Naive thymus-derived CD4-positive, alpha-beta T cell (primary cell): ENCODE measurements at places on chromosomes 1 and 21. TPM values are rescaled to one million over a fixed set of nuclear protein-coding genes. Genes with fewer than 3 reads are reported as not detected.

- H3K4me3 ChIP-seq = peak within 1 kb of the TSS; percentile 84
- DNase-seq = peak; percentile 89
- no peaks in the 10 kb centered on the region for H3K4me1 ChIP-seq
- peak within 1 kb of the TSS; percentile 53 for H3K27ac ChIP-seq
Measured at GRCh38 chr1:203026031-203026665, at the start of gene PPFIA4. TSS of gene PPFIA4 (plus strand) at chr1:203026491. CDS start at chr1:203039009, 12,518 bp downstream.

Gene NKAIN1
- not detected for polyA plus RNA-seq

GRCh38 chr1:169015464-169015863, 91.0 kb upstream of the ATP1B1 start:
- no peaks in the 10 kb centered on the region for H3K4me1 ChIP-seq
- no peak overlapping the region for H3K27ac ChIP-seq
- H3K4me3 ChIP-seq = no peak overlapping the region

DNA sequence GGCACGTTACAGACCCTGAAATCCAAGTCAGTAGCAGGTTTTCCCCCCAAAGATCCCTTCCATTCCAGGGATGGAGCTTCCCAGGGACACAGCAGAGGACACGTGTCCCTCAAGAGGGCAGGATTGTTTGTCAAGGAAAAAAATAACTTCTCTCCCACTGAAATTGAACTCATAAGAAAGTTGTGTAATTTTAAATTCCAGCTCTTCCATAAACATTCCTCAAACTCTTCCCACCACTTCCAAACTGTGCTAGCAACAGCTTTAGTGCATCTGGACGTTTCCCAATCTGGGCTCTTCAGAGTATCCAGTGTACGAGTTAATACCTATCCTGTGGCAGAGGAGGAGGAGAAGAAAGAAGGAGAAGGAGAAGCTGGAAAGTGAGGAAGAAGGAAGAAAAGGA, 79.6 kb downstream of the PSMG1 start:
- no peaks in the 10 kb centered on the region for H3K27me3 ChIP-seq
- no peaks in the 10 kb centered on the region for H3K36me3 ChIP-seq
- H3K4me1 ChIP-seq = no peaks in the 10 kb centered on the region

- no peaks in the 10 kb centered on the region for H3K4me1 ChIP-seq
- H3K36me3 ChIP-seq = no peaks in the 10 kb centered on the region
- no peak for DNase-seq
Measured at GRCh38 chr1:5508669-5509330, 483.4 kb downstream of the NPHP4 start.

DNA sequence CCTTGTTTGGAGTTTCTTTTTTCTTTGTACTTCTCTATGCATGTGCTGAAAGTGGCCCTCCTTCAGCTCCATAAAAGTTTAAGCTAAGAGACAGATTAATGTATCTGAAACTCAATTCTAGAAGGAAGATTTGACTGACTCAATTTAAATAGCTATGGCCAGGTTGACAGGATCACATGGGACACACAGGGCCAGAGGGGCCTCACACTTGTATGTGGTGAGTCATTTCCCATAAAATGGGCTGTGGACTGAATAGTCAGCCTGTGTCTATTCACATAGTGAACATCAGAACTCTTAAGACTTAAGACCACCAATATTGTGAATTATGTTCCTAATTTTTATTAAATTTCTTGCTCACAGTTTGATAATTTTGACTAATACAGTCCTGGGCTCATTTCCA, 45.7 kb upstream of the DEPDC1 start:
- H3K4me3 ChIP-seq = no peak overlapping the region
- H3K36me3 ChIP-seq = no peaks in the 10 kb centered on the region
- H3K4me1 ChIP-seq = no peaks in the 10 kb centered on the region
- no peak for DNase-seq
- H3K27me3 ChIP-seq = no peaks in the 10 kb centered on the region
